ENCODE measurements at places on chromosomes 2 and 18. TPM values are rescaled to one million over a fixed set of nuclear protein-coding genes. Genes with fewer than 3 reads are reported as not detected.
A peak's percentile ranks its signal among the peaks of the same experiment; 100 is the strongest.

The SERPINB10 gene
- polyA plus RNA-seq = not detected

DNA sequence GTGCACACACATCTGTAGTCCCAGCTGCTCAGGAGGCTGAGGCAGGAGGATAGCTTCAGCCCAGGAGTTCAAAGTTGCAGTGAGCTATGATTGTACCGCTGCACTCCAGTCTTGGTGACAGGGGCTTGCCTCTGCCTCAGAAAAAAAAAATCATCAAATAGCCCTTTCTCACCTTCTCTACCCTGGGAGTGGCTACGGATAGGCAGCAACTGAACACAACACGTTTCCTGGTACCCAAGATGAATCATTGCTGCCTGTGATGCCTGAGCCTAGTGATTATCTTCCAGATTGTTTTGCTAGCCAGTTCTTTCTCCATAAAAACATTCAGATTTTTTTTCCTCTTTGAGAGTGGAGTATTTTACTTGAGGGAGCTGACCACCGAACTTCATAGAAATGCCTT, 13.5 kb downstream of the INPP4A start:
- no peak for DNase-seq

DNA sequence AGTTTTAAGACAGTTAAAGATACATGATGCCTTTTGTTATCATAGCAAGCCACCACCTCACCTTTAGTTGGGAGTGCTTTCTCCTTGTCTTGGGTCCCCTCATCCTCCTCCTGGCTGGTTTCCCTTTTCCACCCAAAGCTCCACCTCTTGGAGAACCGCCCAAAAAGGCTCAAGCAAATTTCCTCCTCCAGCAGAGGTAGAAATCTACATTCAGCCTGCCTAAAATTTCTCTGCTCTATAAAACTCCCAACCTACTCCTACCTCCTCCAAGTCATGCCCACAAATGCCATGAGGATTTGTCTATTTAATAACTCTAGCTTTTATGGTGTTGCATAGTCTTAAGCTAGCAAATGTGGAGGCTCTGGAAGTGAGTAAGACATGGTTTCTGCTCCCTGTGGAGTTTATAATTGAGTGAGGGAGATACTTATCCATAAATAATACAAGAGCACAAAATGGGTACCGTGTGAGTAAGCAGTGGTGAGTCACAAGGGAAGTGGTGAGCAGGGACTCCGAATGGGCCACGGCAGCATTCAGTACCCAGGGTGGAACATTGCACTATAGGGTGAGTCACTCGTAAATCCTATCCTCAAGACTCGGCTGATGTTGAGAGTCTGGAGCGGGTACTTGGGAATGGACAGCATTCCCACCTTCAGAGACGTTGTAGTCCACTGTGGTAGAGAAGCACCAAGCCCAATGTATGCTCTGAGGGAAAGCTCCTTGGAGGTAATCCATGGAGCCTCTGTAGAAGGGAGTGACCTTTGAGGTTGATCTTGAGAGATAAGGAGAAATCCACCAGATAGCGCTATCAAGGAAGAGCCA, 146.3 kb downstream of the RTN4 start:
- DNase-seq = peak; percentile 63

DNA sequence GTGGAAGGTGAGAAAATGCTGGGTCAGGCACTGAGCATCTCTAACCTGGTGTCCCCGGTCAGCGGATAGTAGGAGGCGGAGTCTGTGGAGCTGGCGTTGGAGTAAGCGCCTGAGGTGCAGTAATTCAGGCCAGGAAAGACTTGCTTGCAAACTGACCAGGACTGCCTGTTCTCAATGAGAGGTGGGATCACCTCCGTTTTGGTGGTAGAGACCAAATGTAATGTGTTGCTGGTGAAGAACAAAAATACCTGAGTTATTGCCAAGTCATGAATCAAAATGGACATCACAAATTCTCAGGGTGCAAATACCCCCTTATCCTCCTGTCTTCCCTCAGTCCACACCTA, 24.2 kb downstream of the APOB start:
- DNase-seq = no peak

The EPB41L5 gene
- 34.6 TPM for polyA plus RNA-seq

The CLEC4F gene
- 0.22 TPM for polyA plus RNA-seq

The USP40 gene
- 27.8 TPM for polyA plus RNA-seq

- no peak for DNase-seq
Observed at GRCh38 chr18:35153609-35154272, 87.1 kb upstream of the ZNF397 start.

DNA sequence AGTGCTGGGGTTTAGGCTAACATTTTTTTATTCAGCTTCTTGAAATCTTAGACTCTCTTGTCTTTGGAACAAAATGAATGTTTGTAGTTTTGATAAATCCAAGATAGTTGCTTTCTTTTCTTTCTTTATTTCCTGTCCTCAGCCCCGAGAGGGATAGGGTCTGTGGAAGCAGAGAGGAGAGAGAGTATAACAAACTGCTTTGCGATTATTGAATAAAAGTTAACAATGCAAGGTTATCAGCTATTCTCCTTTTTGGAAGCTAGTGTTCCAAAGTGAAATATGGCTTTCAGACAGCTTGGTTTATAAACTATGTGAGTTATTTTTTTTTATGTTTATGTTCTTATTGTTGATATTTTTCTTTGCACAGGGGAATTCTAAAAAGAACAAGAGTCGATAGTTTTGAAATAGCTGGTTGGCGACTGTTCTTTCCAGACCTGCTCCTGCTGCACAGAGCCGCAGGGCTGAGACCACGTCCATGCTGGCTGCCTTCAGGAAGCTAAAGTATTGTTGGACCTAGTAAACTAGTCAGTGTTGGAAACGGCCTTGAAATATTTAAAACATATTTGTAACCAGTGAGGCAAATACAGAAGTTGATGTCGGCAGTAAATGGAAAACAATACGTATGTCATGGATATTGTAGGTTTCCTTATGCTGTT, 15.5 kb upstream of the STON1 start:
- no peak for DNase-seq

GRCh38 chr2:14120376-14120775, 512.1 kb upstream of the LRATD1 start:
- DNase-seq = no peak

The RESP18 gene
- polyA plus RNA-seq = 0.16 TPM

GRCh38 chr2:150555611-150556356, 68.3 kb upstream of the RND3 start:
- no peak for DNase-seq

GRCh38 chr2:159506202-159506601, 110.1 kb downstream of the BAZ2B start:
- DNase-seq = peak; percentile 20

The TBR1 gene
- polyA plus RNA-seq = not detected

All from small intestine (tissue), 16 donors.